Mesenchymal stem cell (in vitro differentiated cells and primary cell): ENCODE measurements at places on chromosomes 4 and X.

GRCh38 chr4:41362621-41363383 is 106.1 kb downstream of the UCHL1 start:
- peak; percentile 18 for DNase-seq

- DNase-seq, result no peak
Measured at GRCh38 chr4:183434666-183435190, 9.7 kb upstream of the CDKN2AIP start.

GRCh38 chrX:131063613-131064012 is 5.5 kb downstream of the ARHGAP36 start:
- no peak for DNase-seq

- DNase-seq, result peak; percentile 85
Measured at GRCh38 chr4:168751263-168752225, 254.7 kb downstream of the PALLD start.

DNA sequence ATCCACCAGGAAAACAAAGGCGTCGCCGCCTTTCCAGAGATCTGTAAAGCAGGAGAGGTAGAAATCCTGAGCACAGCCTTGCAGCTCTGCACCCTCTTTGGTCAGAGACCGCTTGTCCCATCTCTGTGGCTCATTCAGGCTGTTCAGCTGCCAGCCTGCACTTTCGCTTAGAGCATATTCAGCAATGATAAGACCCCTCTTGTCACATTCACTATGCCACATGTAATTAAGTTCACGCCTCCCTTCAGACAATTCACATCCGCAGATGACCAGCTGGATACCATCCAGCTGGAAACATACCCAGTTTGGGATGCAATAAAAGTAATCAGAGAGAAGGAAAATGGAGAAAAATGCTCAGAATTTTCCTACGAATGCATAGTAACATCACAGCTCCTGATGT is 335.4 kb downstream of the UNC5C start:
- DNase-seq, result no peak

- DNase-seq, result no peak
Measured at GRCh38 chr4:21387683-21388082, 560.9 kb downstream of the KCNIP4 start.

GRCh38 chrX:83022020-83022419 is 486.1 kb upstream of the POU3F4 start:
- peak; percentile 0 for DNase-seq

- DNase-seq, result no peak
Measured at GRCh38 chrX:153388722-153389459, 12.3 kb downstream of the PNMA6E start.

DNA sequence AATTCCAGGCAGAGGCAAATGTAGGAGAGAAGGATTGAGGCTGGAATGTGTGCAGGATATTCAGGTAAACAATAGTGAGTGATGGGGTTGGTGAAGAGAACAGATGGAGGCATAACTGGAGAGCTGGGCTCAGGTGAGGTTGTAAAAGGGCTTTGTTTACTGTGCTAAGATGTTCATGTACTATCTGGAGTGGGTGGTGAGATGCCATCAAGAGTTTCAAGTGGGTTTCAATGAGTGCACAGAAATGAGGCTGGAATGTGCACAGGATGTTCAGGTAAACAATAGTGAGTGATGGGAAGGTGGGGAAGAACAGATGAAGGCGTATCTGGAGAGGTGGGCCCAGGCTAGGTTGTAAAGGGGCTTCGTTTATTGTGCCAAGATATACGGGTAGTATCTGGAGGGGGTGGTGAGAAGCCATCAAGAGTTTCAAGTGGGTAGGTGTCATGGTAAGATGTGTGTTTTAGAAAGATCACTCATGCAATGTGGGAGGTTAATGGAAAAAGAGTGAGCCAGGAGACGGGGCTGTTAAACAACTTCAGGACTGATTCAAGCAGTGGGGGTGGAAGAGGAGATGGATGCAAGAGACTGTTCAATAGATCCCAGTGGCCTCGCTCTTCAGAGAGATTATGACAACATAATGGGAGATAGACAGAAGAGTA is 25.4 kb upstream of the NMU start:
- no peak for DNase-seq

DNA sequence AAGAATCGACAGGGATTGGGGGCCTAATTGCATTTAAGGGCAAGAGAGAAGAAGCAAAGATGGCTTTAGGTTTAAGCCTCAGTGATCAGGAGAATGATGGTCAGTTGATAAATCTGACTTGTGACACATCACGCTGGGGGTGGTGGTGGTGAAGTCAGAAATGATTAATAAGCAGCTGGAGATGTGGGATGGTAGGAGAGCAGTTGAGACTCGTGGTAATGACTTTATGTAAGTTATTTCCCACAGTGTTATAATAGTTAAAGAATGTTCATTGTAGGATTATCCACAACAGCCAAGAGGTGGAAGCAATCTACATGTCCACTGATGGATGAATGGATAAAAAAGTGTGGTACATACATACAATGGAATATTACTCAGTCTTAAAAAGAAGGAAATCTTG is 178.9 kb upstream of the GPC4 start:
- DNase-seq, result no peak

GRCh38 chr4:13599159-13599558 is 28.4 kb downstream of the BOD1L1 start:
- DNase-seq, result no peak

- peak; percentile 89 for DNase-seq
Measured at GRCh38 chr4:67035501-67035900, 509.8 kb downstream of the CENPC start.

GRCh38 chr4:107452717-107453630 is 267.1 kb downstream of the PAPSS1 start:
- no peak for DNase-seq

GRCh38 chr4:7738458-7739076 is 201.1 kb downstream of the AFAP1 start:
- no peak for DNase-seq

GRCh38 chrX:105845631-105846030 is 23.3 kb downstream of the NRK start:
- DNase-seq, result no peak

GRCh38 chr4:77036206-77036605 is 39.6 kb downstream of the CCNI start:
- peak; percentile 77 for DNase-seq

DNA sequence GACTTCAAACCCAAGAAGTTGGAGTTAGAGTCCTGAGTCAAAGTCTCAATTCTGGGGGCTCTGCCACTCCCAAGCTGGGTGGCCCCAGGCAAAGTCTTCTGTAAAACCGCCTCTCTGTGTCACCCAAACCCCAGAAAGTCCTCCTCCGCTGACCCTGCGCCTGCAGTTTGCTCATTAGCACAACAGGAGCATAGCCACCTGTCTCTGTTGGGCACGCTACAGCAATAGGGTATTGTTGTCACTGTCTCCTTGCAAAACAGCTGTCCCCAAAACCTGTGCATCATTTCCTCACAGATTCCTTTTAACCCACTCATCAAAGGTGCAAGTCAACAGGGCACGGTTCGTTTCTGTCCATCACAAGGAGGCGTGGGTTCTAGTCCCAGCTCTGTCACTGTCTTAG is 8.0 kb upstream of the DGAT2L6 start:
- DNase-seq, result no peak

- DNase-seq, result no peak
Measured at GRCh38 chrX:34227804-34228203, 95.7 kb upstream of the FAM47A start.

DNA sequence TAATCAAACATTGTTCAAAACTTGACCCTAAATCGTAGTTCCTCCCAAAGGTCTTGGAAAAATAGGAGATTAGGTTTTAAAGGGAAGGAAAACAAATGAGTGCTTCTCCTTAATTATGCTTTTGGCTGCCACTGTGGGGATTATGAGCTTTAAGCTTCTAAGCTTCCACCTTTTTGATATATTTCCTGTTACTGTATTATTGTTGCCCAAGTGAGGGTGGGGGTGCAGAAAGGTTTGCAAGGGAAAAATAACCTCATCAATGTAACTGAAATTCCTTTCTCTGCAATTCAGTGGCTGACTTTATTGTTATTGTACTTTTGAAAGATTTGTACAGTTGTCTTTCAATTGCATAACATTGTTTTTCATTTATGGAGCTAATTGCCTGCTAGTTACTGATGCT is 285.1 kb downstream of the FRMPD4 start:
- no peak for DNase-seq

- DNase-seq, result no peak
Measured at GRCh38 chr4:3829956-3830773, 64.0 kb downstream of the ADRA2C start.

DNA sequence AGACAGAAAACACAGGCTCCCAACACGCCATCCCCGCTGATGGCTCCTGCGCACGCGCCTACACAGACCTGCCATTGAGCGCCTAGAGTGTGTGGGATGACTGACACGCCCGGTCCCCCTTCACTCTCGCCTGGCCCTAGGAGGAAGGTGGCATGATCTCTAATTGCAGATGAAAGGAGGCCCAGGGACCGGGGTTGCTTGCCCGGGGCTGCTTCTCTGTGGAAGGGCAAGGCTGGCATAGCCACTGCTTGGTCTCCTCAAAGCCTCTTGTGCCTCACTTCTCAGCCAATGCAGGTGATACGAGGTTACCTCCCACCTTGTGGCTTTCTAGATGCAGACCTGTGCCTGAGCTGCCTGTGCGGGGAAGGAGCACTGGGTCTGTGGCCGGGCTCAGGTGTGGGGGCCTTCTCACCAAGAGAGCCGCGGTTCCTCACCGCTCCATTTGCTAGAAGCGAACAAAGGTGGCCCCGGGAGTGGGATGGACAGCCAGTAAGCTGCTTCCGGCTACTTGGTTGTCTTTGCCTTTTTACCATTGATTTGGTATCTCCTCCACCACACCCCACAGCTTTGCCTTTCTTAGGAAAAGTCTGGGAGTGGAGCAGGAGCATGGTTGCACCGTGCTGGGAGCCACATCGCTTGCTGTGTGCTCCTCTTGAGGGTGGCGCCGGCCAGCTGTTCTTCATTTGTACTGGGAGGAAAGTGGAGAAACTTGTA is 47.0 kb downstream of the TBC1D14 start:
- DNase-seq, result no peak

DNA sequence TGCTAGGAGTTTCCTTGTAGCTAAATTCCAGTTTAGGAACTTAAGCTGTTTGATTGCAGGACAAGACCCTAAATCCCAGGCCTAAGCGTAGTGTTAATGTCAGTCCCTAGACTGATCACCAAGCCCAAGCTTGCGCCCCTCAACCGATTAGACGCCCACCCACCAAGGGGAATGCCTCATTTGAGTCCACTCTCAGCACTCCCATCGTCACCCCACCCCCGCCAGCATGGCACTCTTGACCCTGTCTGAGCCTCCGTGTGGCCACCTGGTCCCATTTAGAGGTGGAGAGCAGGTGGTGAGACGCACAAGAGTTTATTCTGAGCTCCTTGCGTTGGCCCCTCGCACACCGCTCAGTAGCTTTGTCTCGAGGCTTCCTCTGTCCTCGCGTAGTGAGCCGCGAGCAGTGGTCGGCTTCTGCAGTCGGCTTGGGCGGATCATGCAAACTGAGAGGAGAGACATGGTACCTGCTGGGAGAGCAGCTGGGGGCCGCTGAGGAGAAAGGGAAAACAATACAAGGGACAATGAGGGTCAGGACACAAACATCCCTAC is 48.5 kb upstream of the ZNF157 start:
- no peak for DNase-seq

DNA sequence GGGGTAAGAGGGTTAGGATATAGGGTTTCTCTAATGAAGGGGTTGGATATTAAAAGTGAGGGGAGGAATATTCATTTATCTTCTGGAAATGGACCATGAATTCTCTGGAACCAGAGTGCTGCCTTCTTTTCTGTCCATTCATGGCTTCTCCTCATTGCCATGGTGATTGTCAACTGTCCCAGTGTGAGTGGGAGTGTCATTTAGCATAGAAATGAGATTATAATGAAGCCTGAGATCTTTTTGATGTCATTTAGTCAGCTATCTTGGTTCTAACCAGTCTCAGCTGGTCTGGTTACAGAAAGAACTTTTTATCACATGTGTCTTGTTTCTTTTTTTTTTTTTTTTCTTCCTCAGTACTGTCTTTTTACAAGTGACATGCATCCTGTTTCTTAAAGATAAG is 497.3 kb upstream of the PITX2 start:
- DNase-seq, result no peak

- no peak for DNase-seq
Measured at GRCh38 chr4:94497690-94498089, 45.9 kb downstream of the PDLIM5 start.

- no peak for DNase-seq
Measured at GRCh38 chrX:64205441-64205734, at the start of gene AMER1. AMER1 (minus strand) TSS chrX:64205708; CDS start chrX:64193286, 12,422 bp downstream.

DNA sequence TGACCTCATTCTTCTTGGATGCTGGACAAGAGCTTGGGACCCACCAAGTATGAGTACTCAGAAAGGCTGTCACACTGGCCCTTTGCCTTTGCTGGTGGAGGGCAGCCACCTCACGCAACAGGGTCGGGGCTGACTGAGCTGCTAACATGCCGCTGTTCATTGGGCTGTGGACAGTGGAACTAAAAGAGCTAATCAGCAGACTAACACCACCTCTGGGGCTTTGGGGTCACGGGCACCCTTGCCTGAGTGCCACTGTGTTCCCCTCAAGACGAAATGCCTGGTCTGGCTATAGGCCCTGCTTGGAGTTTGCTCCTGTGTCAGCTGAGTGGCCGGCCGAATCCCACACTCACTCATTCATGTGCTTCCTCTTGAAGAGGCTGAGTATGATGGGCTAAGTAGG is 559.6 kb downstream of the SPRY1 start:
- DNase-seq, result no peak

DNA sequence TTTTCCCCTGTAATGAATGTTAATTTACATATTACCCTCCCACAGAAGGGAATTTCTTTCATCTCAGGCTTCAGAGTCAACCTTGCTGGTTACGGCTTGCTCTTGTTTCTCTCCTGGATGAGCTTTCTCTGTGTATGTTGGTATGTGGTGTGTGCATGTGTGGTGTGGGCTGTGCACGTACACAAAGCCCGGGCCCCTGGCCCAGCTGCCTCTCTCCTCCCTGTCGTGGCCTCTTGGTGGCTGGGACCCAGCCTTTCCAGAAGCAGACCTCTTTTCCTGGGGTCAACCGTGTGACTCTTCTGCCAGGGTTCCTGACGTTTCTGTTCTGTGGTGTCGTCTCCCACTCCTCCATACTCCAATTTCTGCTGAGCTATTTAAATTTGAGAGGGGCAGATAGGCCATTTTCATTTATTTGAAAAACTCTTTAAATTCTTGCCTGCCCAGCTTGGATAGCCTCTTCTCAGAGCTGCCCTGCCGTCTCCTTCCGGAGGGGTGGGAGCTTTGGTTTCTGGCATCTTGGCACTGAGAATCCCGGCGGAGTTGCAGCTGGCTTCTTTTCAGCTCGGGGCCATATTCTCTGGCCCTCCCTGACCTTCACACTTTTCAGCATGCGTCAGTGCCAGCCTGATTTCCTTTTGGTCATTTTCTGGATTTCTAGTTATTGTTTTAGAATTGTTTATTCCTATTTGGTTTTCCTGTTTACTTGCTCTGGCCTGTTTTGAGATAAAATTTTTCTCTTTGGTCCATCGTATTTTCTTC is 25.1 kb downstream of the FHDC1 start:
- no peak for DNase-seq

- DNase-seq, result no peak
Measured at GRCh38 chr4:107575243-107575642, 144.8 kb downstream of the PAPSS1 start.

DNA sequence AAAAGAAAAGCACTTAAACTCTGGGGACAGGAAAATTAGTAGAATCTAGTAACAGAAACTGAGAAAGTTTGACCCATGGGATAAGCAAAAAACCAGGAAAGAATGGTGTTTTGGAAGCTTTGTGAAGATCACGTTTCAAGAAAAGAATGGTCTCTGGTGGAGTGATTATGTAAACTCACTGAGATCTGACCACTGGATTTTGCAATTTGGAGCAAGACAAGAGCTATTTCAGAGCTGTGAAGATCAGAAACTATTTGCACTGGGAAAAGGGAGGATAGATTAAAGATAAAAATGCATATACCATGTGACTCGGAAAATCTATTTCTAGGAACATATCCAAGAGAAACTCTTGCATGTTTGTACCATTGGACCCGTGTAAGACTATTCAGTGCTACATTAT is 4.3 kb downstream of the TMPRSS11D start:
- peak; percentile 2 for DNase-seq
